ENCODE measurements at places on chromosomes 12 and 14.

GRCh38 chr12:123024819-123025391 lies 44.4 kb downstream of the ARL6IP4 start:
- no peak for DNase-seq

DNA sequence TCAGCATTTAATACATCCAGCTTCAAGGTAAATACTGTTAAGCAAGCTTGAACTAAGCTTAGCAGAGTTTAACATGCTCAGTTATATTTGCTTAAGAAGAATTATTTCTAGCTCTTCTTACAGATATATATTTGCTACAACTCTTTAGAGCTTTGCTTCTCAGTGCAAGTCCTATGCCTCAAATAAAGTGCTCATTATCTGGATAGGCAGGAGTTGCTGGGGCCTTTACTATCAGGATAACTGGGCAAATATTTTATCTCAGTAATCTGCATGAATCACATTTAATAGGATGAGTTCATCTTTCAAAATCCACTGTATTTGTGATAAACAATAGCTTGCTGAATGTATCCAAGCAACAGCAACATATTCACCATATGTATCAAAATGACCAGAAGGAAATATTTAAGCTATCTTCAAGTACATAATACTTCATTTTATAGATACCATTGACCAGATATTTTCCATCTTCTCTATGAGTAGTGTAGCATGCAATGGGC lies 187.6 kb downstream of the NOVA1 start:
- DNase-seq, result no peak

DNA sequence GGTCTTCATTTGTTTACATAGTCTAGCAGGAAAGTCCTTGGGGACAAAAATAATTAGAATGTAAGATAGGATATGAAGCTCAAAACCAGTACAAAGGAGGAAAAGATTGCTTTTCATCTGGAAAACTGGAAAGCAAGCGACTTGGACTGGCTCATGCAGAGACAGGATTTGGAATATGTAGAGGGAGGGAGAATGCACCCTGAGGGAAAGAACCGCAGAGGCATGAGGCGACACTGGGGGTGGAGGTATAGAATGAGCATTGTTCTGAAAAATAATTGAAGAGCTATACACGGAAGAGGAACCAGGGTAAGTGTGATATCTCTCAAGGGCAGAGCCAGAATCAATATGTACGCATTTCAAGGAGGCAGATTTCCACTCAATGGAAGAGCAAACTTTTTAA lies 85.5 kb downstream of the PLEKHG3 start:
- DNase-seq, result no peak

DNA sequence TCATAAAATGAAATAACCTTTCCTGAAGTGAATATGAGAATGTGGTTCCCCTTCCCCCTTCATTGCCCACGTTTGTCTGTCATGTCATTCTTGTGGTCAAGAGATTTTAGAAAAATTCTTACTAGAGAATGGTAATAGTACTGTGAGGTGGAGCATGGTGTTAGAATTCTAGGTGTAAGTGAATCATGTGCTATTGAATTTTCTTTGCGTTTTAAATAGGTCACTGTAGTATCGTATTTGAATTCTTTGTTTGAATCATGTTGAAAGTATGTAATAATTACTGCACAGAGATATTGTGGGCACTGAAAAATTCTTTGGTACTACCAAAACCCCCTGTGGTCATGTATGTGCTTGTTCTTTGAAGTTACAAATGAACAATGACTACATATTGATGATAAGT lies 49.9 kb downstream of the FUT8 start:
- no peak for DNase-seq

GRCh38 chr14:69675245-69675583 lies 63.8 kb downstream of the SUSD6 start:
- DNase-seq, result no peak

DNA sequence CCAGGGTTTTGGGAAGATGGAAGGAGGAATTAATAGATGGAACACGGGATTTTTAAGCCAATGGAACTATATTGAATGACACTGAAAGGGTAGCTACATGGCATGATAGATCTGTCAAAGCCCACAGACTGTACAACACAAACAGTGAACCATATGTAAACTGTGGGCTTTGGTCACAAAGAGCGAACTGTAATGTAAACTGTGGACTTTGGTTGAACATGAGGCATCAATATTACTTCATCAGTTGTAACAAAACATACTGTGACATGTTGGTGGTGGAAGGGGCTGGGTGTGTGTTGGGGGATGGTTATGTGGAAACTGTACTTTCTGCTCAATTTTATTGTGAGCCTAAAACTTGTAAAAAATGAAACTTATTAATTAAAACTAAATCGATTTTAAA lies 210.6 kb upstream of the HMGA2 start:
- no peak for DNase-seq
